Stimulated activated CD8-positive, alpha-beta memory T cell treated with anti-CD3 and anti-CD28 coated beads, Interleukin-15, amount 100 ng/mL, for 1 hour (primary cell): ENCODE measurements at places on chromosomes 6 and 20.

DNA sequence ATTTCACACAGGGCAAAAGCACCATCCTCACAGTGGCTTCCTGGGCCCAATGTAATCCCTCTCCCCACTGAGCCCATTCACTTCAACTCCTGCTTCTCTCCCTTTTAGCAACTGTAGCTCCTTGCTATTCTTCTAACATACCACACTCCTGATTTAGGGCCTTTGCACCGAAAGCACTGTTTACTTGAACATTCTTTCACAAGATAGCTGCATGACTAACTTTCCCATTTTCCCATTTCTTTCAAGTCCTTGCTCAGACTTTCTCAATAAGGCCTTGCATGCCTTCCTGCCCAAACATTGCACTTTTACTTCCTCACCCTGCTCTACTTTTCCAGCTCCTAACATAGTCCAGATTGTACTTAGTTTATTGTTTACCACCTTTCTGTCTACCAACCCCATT is 73.0 kb downstream of the SHPRH start:
- no peak for DNase-seq

DNA sequence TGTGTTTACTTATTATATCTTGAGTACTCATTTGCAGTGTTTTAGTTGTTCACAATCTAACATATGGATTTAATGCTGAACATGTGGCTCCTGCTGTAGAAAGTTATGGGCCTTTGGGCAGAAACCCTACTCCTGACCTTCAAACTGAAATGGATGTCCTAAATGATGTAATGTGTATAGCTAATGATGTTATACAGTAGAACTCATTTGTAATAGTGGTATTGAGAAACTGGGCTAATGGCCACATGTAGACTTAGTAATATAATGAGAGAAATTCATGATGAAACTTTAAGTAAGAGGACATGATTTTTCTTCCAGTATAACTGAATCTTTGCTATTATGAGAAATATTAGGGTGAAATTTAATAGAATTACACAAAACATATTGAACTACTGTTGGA is 121.3 kb upstream of the PTPRK start:
- no peak for DNase-seq

DNA sequence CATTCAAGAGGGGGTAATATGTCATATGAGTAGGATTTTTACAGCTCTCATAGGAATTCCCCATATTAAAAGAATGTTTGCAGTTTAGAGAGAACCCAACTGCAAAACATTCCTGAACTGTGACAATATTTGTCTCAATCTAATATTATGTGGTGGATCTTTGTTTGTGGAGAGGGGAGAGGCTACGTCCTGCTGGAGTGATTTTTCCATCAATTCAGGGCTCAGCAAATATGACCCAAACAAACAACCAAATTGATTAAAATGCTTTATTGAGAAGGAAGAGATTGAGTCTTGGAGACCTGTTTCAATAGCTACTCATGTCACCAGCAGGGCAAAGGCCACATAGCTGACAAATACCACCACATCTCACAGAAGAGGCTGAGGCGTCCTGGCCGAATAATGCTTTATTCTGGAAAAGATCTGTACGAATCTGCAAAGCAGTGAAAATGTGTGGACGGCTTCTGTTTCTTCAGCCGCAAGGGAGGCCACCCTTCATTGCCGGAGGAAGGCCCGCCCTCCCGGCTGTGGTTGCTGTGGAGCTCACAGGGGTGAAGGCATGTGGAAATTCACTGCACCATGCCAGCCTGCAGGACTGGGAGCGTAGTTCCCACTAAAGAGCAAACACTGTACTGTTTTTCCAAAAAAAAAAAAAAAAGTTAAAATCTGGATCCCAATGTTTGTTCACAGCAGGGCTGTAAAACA is 89.7 kb upstream of the QKI start:
- no peak for DNase-seq

- DNase-seq: no peak
Measured at GRCh38 chr20:54665812-54666211, 190.4 kb downstream of the DOK5 start.

DNA sequence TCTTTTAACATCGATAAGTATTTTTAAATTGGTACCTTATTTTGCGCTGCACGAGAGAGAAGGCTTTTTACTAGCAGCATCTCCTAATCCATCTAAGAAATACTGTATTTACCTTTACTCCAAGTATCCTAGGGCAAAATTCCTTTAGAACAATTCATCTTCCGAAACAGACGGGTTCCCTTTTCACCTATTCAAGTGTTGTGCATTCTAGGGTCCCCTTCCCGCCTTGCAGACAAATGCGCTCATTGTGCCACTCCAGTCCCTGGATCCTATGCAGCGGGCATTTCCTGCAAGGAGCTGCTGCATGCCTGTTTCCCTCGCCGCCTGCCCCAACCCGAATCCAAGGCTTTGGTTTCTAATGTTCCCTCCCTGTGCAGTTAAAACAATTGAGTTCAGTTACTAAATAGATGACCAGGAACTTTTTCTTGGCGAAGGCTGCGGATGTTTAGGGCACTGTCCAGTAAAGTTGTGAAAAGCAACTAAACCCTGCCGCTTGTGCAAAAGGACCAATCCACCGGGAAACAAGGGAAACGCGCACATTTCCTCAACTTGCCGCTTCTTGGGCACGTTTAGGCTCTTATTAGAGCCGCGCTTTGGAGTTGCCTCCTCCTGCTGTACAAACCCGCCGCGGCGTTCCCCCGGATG is 556 bp upstream of the SCAF8 start:
- no peak for DNase-seq

GRCh38 chr6:1016329-1017302 is 295.3 kb upstream of the FOXQ1 start:
- DNase-seq: no peak

DNA sequence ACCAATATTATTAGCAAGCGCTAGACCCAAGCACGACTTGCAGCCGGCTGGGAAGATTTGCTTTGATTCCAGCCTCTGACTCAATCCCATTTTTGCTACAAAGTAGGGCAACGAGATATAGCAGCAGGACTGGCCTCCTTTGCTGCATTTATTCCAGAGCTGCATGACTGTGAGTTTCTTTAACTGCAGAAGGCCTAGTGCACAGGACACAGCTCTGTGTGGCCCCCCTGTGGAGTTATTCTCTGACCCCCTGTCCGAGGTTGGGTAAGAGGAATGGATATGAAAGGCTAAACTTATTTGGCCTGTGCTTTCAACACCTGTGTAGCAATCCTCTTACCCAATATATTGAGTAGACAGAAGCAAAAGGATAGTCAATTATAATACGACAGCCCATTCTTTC is 133.3 kb upstream of the SPTLC3 start:
- DNase-seq: no peak
